AG10803 (cell line): ENCODE measurements at places on chromosomes 3 and 15.

DNA sequence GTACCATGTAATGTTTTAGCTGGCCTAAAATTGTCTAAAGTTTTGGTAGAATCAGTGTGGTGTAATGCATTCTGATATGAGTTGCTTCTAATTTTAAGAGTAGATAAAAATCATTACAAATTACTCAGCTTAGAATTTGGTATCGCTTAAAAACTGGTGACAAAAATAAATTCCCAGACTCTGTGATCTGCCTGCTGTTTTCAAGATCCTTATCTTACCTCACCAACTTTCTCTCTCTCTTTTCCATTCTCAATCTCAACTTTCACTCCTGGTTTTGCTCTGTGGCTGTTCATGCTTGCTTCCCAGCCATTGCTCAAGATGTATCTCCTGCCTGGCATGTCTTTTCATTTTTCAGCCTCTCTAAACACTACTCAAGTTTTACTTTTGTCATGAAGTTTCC is 45.7 kb downstream of the TCF12 start:
- DNase-seq: peak; percentile 46

GRCh38 chr3:157294491-157294890 is 134.5 kb upstream of the CCNL1 start:
- DNase-seq: peak; percentile 45

DNA sequence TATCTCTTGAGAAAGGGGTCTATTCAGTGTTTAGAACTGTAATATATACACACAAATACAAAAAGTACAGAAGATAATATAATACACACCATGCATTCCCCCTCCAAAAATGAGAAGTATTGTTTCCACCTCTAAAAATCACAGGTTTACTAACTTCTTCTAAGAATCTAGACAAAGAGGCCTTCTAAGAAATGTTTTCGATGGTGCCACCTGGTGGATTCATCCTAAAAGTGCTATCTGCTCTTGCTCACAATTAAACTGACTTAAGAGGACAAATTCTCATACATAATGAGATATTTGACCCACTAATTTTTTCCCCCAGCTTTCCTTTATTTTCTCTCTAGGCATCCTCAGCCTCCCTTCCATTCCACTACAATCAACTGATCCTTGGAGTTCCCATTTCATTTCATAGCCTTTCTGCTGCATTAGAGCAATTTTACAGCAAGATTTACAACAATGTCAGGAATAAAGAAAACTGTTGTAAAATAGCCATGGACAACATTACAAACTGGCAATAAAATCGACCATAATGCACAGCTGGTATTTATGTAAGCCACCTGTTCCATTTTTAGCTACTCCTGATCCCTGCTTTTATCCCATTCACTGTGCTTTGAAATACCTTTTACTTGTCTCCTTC is 124.6 kb downstream of the ARRDC4 start:
- peak; percentile 78 for DNase-seq

DNA sequence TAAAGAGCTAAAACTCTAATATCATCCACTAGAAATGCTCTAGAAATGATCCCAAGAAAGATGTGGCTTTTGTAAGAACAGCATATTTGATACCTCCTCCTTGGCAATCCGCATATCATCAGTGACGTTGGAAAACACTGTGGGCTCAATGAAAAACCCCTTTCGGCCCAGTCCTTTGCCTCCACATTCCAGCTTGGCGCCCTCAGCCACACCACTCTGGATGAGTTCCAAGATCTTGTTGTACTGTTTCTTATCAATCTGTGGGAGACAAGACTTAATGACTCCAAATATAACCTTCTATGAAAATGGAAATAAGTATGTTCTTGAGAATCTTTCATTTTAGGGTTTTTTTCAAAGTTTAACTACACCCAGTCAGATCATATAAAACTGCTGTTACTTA is 103.6 kb downstream of the ALDH1A2 start:
- DNase-seq: no peak

DNA sequence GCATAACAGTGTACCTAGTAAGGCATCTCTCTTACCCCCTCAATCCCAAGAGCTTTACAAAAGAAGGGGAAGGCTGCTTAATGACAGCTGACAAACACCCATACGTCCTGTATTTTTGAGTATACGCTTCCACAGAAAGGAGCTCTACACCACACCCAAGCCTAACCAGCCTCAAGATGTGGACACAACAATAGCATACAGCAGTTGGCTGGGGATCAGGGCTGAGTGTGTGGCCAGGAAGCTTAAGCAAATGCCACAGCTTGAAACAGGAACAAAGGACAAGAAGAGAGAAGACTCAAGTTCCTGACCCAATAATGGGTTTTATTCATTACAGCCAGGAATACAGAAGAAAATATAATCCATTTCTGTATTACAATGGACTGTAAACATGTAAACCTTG is 6.9 kb downstream of the HEXA start:
- DNase-seq: no peak

- no peak for DNase-seq
Measured at GRCh38 chr15:71259866-71260265, 144.6 kb downstream of the THSD4 start.

DNA sequence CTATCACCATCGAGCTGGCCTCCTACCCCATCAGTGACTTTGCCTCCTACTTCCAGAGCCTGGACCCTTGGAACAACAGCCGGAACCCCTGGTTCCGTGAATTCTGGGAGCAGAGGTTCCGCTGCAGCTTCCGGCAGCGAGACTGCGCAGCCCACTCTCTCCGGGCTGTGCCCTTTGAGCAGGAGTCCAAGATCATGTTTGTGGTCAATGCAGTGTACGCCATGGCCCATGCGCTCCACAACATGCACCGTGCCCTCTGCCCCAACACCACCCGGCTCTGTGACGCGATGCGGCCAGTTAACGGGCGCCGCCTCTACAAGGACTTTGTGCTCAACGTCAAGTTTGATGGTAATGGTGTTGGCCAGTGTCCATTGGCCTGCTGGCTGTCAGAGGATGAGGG is 6.1 kb downstream of the GRM2 start:
- no peak for DNase-seq

DNA sequence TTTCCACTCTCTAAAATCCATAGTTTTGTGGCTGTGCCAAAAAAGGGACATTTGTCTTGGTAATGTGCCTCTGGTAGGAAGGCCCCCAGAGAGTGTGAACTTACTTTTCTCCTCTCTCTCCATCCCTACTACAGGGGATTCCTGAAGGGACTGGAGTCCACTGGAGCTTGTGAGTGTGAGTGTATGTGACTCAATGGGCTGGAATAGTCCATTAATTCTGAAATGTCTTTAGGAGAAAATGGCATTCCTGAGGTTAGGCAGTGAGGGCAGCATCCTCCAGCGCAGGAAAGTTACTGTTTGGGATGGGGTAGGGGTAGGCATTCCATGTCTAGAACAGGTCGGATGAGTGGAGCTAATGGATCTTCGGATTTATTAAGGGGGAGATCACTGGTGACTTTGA is 59.8 kb upstream of the CACNA2D3 start:
- DNase-seq: no peak

GRCh38 chr3:135213822-135214221 is 418.8 kb downstream of the EPHB1 start:
- no peak for DNase-seq
